Activated CD4-positive, alpha-beta T cell treated with anti-CD3 and anti-CD28 coated beads, Interleukin-2, amount 50 U/mL, for 1 hour (primary cell): ENCODE measurements at places on chromosomes 7 and 10.

- no peak for DNase-seq
These were observed 3.9 kb downstream of the MTERF1 start for GRCh38 chr7:91876391-91877133.

DNA sequence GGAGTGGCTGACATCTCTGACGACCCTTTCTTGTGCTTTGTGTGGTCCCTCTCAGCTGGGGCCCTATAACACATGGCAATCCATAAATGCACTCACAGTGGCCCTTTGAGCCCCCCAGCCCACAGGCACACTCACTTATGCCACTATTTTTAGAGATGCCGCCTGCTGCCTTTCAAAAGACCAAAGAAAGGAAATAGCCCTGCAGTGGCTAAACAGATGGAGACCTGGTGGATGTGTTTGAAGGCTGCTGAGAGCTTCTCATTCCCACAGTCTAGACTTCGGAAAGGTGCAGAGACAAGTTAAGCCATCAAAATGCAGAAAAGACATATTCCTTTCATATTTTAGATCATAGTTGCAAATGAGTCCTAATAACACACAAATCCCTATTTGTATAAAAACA lies 42.0 kb upstream of the PDZD8 start:
- no peak for DNase-seq

- no peak for DNase-seq
These were observed 82.4 kb upstream of the LRRTM3 start for GRCh38 chr10:66843396-66843795.

GRCh38 chr10:91352760-91353159 lies 57.4 kb upstream of the HECTD2 start:
- DNase-seq: no peak

- no peak for DNase-seq
These were observed 41.9 kb upstream of the PRKAR1B start for GRCh38 chr7:768881-769504.

- no peak for DNase-seq
These were observed 35.0 kb downstream of the RAMP3 start for GRCh38 chr7:45192621-45193041.

DNA sequence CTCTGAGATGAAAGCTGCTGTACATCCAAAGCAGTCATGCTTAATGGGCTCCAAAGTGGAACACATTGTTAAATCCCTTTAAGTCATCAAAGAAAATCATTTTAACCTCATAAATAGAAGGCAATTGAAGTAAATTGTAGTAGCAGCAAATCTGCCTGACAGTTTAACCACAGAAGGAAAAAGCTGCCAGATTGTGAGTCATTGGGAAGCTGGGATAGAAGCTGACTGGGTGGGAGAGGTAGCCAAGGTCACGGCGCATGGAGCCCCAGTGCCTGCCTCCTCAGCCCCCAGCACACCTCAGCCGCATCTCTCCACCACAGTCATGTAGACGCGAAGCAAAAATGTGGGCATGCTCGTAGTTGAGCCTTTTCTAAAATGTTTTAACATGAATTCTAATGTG lies 44.0 kb downstream of the TARP start:
- DNase-seq: no peak

- DNase-seq: no peak
These were observed 259.8 kb upstream of the MAGI2 start for GRCh38 chr7:79713276-79713675.

- no peak for DNase-seq
These were observed 180.7 kb downstream of the EVX1 start for GRCh38 chr7:27423290-27423689.

DNA sequence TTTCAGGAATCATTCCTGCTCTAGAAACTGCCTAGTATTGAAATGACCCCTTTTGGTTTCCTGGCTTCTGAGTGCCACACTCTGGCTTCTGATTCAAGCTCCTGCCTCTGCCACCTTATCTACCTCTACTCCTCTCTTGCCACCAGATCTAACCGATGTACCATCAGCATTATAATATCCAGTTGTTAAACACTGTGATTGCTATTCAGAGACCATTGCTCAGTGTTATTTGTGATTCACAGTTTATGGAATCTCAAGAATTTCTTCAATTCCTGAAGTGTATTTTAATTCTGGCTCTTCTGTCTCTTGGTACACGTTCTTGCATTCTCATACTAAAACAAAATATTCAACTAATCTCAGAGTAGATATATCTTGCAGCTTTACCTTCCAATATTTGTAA lies 88.7 kb downstream of the DYNC1I1 start:
- DNase-seq: no peak

- DNase-seq: no peak
These were observed 69.1 kb downstream of the ZNRF2 start for GRCh38 chr7:30353532-30353931.
